Activated CD8-positive, alpha-beta T cell treated with anti-CD3 and anti-CD28 coated beads, Interleukin-2, amount 10 ng/mL, durations not matched to agents 7 days and 5 days (primary cell): ENCODE measurements at places on chromosomes 16 and 17. TPM values are rescaled to one million over a fixed set of nuclear protein-coding genes. Genes with fewer than 3 reads are reported as not detected.
A peak's percentile ranks its signal among the peaks of the same experiment; 100 is the strongest.

GRCh38 chr16:83744441-83744981 is 63.3 kb upstream of the HSBP1 start:
- H3K36me3 ChIP-seq: no peaks in the 10 kb centered on the region
- no peaks in the 10 kb centered on the region for H3K4me1 ChIP-seq
- no peak for DNase-seq
- no peak overlapping the region for H3K4me3 ChIP-seq
- H3K27me3 ChIP-seq: peaks cover 3% of the 10 kb centered on the region
- no peak overlapping the region for H3K27ac ChIP-seq

DNA sequence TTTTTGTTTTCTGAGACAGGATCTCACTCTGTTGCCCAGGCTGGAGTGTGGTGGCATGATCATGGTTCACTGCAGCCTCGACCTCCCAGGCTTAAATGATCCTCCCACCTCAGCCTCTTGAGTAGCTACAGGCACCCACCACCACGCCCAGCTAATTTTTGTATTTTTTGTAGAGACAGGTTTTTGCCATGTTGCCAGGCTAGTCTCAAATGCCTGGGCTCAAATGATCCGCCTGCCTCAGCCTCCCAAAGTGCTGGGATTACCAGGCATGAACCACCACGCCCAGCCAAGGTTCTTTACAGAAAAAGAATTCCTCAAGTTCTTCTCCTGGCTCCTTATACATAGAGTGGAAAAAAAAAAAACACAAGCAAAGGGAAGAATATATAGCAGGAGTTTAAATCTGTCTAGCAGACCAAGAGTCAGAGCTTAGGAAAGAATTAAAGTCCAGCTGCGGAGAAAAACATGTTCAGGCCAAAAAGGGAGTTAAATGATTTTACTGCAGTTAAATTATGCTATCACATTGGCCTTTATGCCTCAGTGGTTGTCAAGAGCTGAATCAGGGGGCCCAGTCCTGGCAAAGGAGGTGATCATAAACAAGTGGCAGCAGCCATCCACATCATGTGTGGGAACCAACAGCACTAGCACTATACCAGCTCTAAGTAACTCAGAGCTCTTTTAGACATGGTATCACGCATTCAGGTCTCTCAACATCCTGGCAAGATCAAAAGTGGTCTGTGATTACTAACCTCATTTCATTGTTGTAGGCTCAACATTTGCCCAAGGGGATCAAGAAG is 39.3 kb downstream of the LIG3 start:
- DNase-seq: no peak
- peaks cover 37% of the 10 kb centered on the region for H3K4me1 ChIP-seq
- no peaks in the 10 kb centered on the region for H3K27me3 ChIP-seq
- H3K27ac ChIP-seq: no peak overlapping the region

DNA sequence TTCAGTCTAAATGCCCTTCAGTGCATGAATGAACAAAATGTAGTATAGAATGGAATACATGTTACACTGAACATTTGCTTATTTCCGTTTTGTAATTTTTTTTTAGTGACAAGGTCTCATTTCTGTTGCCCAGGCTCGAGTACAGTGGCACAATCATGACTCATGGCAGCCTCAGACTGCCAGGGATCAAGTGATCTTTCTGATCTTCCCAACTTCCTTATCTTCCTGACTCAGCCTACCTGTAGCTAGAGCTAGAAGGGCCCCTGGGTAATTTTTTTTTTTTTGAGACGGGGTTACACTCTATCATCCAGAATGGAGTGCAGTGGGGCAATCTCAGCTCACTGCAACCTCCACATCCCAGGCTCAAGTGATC is 7.3 kb upstream of the SLX4 start:
- peaks cover 43% of the 10 kb centered on the region for H3K36me3 ChIP-seq
- DNase-seq: no peak
- peaks cover 38% of the 10 kb centered on the region for H3K4me1 ChIP-seq
- H3K27ac ChIP-seq: no peak overlapping the region
- H3K27me3 ChIP-seq: no peaks in the 10 kb centered on the region

DNA sequence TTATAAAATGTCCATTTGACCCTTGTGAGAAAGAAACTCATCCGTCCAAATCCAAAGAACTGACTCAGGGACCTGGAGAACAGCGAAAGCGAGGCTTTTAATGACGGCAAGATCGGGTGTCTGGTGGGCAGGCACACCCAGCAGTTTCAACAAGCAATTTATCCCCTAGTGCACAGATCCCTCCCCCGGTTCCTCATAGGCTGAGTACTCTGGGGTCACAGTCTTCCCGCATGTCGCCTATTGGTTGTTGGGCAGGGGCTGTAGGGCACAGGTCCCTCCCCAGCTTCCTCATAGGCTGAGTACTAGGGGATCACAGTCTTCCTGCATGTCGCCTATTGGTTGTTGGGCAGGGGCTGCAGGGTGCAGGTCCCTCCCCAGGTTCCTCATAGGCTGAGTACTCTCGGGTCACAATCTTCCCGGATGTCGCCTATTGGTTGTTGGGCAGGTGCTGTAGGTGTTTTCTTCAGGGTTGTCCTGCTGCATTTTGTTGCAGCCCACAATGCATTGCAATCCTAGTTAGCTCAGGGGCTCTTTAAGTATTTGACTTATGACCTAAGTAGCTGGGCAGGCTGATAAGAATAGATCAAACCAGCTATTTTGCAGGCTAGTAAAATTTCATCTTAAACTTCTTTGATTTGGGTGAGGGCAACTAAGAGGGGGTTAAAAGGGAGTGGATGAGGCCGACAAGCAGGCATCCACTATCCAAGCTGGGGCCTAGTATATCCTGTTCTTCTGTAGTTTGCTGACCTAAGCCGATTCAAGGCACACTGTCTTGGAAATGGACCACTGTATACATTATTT is 3.6 kb upstream of the UTS2R start:
- no peak overlapping the region for H3K4me3 ChIP-seq
- H3K27ac ChIP-seq: no peak overlapping the region
- no peak for DNase-seq
- H3K36me3 ChIP-seq: no peaks in the 10 kb centered on the region
- H3K4me1 ChIP-seq: peaks cover 7% of the 10 kb centered on the region

DNA sequence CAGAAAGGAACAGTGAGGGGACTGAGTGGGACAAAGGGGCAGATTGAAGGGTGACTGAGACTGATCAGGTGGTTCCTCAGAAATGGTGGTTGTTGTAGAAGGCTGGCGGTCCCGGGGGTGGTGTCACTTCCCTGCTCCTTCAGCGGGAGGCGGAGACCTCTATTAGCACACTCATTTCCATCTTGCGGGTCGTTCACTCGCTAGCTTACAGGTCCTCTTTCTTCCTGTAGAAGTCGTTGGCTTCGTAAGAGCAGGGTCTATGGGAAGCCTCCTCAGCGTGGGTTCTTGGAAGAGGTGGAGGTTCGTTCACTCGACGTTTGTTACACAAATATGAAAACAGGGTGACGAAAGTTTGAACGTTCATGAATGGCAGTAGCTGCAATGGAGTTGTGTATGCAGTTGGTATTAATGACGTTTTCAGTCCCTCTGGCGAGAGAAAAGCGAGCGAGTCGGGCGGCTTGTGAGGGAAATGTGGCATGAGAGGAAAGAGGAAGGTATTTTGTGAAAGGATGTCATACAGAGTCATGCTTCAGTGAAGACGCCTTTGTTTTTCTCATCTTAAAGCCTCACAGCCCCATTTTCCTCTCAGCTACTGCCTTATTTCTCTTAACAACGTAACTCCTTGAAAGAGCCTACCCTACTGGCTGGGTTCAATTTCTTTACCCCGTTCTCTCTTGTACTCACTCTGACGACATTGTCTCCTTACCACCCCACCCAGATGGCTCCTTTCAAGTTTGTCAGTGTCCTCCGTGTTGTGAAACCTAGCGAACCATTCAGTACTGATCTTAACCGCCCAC is 667 bp downstream of the EFCAB13 start:
- H3K4me3 ChIP-seq: peak overlapping the region; percentile 94
- peak overlapping the region; percentile 96 for H3K27ac ChIP-seq
- H3K27me3 ChIP-seq: peaks cover 14% of the 10 kb centered on the region
- H3K4me1 ChIP-seq: peaks cover 20% of the 10 kb centered on the region

GRCh38 chr17:82228842-82229697 is at the start of gene SLC16A3:
Gene SLC16A3 (plus strand): TSS chr17:82229042. CDS start chr17:82236009, 6,967 bp downstream.
- H3K27me3 ChIP-seq: no peaks in the 10 kb centered on the region
- H3K27ac ChIP-seq: peak within 1 kb of the TSS; percentile 92
- H3K4me1 ChIP-seq: peaks cover 20% of the 10 kb centered on the region
- peak; percentile 80 for DNase-seq
- H3K36me3 ChIP-seq: peaks cover 14% of the 10 kb centered on the region

GRCh38 chr17:48568499-48569239 is 9.5 kb downstream of the HOXB4 start:
- H3K36me3 ChIP-seq: peaks cover 9% of the 10 kb centered on the region
- DNase-seq: no peak
- peaks cover 10% of the 10 kb centered on the region for H3K27me3 ChIP-seq
- H3K4me3 ChIP-seq: no peak overlapping the region
- H3K4me1 ChIP-seq: peaks cover 8% of the 10 kb centered on the region

DNA sequence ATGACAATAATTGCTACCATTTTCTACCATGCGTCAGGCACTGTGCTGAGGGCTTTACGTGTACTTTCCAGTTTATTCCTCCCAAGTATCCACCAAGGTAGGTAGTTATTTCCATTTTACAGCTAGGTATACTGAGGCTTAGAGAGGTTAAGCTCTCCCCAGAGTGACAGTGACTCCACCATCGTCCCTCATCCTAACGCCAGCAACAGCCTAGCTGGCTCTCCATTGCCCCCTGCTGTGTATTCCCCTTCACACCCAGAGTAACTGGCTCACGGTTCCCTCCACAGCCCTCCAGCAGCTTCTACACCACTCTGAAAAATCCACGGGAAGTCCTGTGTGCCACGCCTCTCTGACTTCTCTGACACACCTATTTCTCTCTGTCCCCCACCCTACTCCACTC is 7.1 kb upstream of the ASGR1 start:
- H3K4me3 ChIP-seq: no peak overlapping the region
- no peak overlapping the region for H3K27ac ChIP-seq
- DNase-seq: peak; percentile 36
- H3K36me3 ChIP-seq: no peaks in the 10 kb centered on the region

DNA sequence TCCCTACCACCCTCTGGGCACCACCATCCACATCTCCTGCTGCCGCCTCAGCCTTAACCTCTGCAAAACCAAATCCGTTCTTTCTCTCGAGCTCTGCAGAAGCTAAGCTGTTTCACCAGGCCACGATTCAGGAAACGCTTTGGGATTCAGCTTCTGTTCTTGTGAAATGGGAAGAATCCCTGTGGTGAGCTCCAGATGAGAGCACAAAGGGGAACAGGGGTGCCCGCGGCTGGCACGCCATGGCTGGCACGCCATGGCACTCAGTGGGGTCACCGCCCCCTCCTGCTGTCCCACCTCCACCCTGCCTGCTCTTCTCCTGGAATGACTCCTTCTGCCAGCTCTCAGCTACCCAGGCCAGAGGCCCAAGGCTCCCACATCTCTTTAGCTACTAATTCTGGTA is 5.7 kb downstream of the QPRT start:
- peaks cover 16% of the 10 kb centered on the region for H3K36me3 ChIP-seq
- H3K27ac ChIP-seq: no peak overlapping the region
- no peak for DNase-seq
- peaks cover 31% of the 10 kb centered on the region for H3K4me1 ChIP-seq
- H3K27me3 ChIP-seq: no peaks in the 10 kb centered on the region

DNA sequence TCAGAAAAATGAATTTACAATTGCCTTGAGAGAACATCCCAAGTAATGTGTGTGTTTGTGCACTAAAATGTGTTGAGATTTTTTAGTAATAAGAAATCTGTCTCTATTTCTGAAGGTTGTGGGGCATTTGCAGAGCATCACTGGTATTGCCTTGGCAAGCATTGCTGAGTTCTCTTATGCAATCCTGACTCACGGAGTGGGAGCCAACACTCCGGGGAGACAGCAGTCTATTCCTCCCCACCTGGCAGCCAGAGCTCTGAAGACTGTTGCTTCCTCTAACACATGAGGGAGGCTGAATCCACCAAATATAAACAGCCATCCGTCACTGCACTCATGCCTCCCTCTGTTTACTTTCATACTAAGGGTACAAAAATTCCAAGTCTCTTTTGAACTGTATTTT is 10.6 kb downstream of the CNTD1 start:
- no peak overlapping the region for H3K4me3 ChIP-seq
- no peak for DNase-seq
- H3K27me3 ChIP-seq: no peaks in the 10 kb centered on the region
- no peak overlapping the region for H3K27ac ChIP-seq

DNA sequence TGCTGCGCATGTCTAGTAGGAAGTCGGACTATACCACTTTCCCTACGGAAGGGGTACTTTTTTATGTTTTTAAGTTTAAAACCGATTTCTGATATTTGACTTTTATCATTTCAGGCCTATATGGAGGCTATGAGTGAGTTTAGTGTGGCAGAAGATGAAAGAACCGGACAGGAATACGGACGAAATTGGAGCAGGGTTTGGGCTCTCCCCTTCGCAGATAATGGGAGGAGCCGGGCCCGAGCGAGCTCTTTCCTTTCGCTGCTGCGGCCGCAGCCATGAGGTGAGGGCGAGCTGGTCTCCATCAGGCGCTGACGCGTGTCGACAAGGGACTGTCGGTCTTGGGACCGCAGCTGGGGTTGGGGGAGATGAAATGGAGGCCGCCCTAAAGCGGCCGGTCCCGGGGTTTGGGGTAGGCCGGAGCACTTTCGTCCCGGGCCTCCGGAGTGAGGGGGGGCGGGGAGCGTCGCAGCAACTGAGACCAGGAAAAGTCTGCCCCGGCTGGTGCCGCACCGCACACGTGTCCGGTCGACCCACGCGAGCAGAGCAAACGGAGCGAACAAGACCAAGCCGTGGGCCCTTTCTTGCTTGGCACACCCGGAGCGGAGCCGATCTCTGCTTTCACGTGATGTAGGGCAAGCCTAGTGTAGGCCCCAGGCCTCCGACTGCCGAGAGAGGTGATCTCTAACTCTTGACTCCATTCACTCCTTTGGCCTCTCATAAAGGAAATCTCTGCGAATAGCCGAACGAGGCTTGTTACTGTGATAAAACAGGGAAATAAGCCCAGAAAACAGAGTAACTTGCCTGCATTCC is at the start of gene RPL19:
TSS of gene RPL19 (plus strand) at position 214 of the 810 bp plus-strand sequence. CDS start at position 276, 62 bp downstream.
- H3K4me1 ChIP-seq: peaks cover 58% of the 10 kb centered on the region
- H3K36me3 ChIP-seq: peaks cover 47% of the 10 kb centered on the region
- peak; percentile 86 for DNase-seq
- H3K27ac ChIP-seq: peak within 1 kb of the TSS; percentile 97
- H3K4me3 ChIP-seq: peak within 1 kb of the TSS; percentile 99

- peak overlapping the region; percentile 89 for H3K27ac ChIP-seq
- peaks cover 3% of the 10 kb centered on the region for H3K27me3 ChIP-seq
- H3K4me3 ChIP-seq: peak overlapping the region; percentile 66
- H3K4me1 ChIP-seq: peaks cover 53% of the 10 kb centered on the region
- peak; percentile 82 for DNase-seq
Measured at GRCh38 chr17:47205419-47205963, 3.7 kb upstream of the MYL4 start.

- H3K27me3 ChIP-seq: peaks cover 3% of the 10 kb centered on the region
- peaks cover 17% of the 10 kb centered on the region for H3K36me3 ChIP-seq
- no peak for DNase-seq
- peaks cover 29% of the 10 kb centered on the region for H3K4me1 ChIP-seq
- no peak overlapping the region for H3K27ac ChIP-seq
- H3K4me3 ChIP-seq: peak overlapping the region; percentile 62
Measured at GRCh38 chr16:968620-969019, 2.2 kb downstream of the LMF1 start.

- DNase-seq: peak; percentile 87
- peaks cover 63% of the 10 kb centered on the region for H3K4me1 ChIP-seq
- peaks cover 65% of the 10 kb centered on the region for H3K36me3 ChIP-seq
- no peaks in the 10 kb centered on the region for H3K27me3 ChIP-seq
Measured at GRCh38 chr17:76726776-76727718, at the start of gene METTL23. Gene METTL23 (plus strand): TSS chr17:76726839. CDS start chr17:76729711, 2,872 bp downstream.

GRCh38 chr17:81380666-81381518 is 14.4 kb upstream of the BAHCC1 start:
- no peak for DNase-seq
- H3K27ac ChIP-seq: no peak overlapping the region
- H3K4me1 ChIP-seq: peaks cover 9% of the 10 kb centered on the region
- H3K27me3 ChIP-seq: peaks cover 9% of the 10 kb centered on the region

Gene PLLP
- total RNA-seq: 0.37 TPM

Gene CCL4
- 6.7 TPM for total RNA-seq

Gene NOTUM
- 0.42 TPM for total RNA-seq

Gene IGSF6
- 0.24 TPM for total RNA-seq

Gene MMP2
- not detected for total RNA-seq
